ENCODE measurements at places on chromosomes 12 and 14.

GRCh38 chr12:107530701-107531100 lies 154.9 kb upstream of the PWP1 start:
- DNase-seq: no peak

- no peak for DNase-seq
These were observed 476 bp upstream of the TRAFD1 start for GRCh38 chr12:112124918-112125249.

DNA sequence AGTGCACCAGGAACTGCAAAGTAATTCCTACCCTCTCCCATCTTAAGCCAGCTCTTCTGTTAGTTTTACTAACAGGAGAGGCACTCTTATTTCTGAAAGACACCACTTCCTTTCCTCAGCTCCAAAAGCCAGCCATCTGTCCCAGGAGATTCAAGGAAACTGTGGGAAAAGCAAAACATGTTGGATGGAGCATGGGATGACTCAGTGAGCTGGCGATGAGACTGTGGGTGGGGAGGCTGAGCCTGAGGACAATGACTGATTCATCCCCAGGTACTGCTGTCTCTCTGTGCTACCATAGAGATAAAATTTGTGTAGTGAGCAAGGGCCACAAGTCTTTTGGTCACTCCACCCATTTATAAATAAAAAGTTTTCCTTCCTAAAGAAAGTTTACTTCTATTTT lies 141.4 kb downstream of the MYRFL start:
- peak; percentile 96 for DNase-seq

GRCh38 chr14:75806352-75806832 lies 145.3 kb downstream of the TTLL5 start:
- no peak for DNase-seq

DNA sequence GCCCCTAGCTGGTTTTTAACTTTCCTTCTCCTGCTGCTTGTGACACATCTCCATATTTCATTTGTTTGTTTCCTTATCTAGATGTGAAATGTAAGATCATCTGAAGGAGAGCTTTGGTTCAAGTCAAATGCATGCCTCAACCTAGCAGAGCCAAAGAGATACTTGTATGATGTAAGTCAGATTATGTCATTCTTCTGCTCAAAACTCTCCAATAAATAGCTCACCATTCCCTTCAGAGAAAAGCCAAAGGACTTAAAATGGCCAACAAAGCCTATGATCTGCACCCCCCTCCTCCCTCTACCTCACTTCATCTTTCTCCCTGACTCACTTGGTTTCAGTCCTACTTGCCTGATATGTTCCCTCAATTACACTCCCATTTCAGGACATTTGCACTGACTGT lies 68.1 kb downstream of the COX16 start:
- DNase-seq: no peak

DNA sequence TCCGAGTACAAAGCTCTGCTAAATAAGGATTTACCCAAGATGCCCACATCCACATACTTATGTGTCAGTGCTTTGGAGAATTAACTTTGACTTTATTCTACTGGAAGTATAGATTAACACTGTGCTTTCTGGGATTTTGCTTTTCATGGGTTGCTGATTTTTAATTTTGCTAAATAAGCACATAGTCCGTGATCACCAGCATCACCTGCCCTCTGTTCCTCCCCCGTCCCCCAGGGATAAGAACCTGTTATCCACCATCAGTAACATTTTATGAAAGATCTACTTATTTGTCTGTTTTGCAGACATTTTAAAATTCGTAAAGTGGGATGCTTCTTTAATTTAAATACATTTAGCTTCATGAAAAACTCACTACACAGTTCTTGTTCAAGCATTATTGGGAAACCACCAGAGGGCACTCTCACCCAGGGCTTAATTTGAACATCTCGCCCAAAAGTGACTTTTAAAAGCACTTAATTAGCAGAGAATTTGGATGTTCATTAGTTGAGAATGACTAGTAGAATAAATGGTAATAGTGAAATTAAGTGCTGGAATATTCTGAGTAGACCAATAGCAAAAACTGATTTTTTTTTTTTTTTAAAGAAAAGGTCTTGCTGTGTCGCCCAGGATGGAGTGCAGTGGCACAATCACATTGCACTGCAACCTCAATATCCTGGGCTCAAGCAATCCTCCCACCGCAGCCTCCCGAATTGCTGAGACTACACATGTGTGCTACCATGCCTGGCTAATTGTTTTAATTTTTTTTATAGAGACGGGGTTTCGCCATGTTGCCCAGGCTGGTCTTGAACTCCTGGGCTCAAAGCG lies 35.7 kb downstream of the MRPL42 start:
- DNase-seq: no peak

Measured in HT1080 (cell line).